Heart left ventricle (tissue), 16 donors: ENCODE measurements at places on chromosomes 16 and 17.
A peak's percentile ranks its signal among the peaks of the same experiment; 100 is the strongest.

- peak overlapping the region; percentile 91 for H3K27ac ChIP-seq
- peaks cover 10% of the 10 kb centered on the region for H3K4me1 ChIP-seq
- DNase-seq: no peak
- no peaks in the 10 kb centered on the region for H3K36me3 ChIP-seq
These were observed 661 bp downstream of the LYRM9 start for GRCh38 chr17:27892542-27892865.

DNA sequence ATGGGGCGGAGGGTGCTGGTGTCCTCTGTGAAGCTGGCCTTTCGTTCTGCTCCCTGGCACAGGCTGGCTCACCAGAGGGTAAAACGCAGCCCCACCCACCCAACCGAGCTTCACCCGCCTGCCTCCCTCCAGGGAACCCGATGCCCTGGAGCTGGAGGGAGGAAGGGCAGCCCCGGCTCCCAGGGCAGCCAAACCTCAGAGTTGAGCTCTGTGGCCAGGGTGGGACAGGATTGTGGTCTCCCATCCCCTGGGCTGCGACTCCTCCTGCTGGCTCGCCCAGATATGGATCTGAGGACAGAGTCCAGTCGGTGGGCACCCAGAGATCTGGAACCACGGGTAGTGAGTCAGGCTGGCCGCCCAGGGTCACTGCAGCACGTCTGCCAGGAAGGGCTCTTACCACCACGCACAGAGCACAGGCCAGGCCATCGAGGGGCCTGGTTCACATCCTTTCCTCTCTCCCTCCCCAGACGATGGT lies 42.6 kb upstream of the CHMP6 start:
- no peak overlapping the region for H3K27ac ChIP-seq
- no peak overlapping the region for H3K4me3 ChIP-seq
- DNase-seq: peak; percentile 15
- H3K4me1 ChIP-seq: peaks cover 3% of the 10 kb centered on the region

GRCh38 chr16:71709229-71709781 lies 15.2 kb downstream of the PHLPP2 start:
- no peak overlapping the region for H3K4me3 ChIP-seq
- DNase-seq: no peak
- peaks cover 3% of the 10 kb centered on the region for H3K4me1 ChIP-seq
- H3K27ac ChIP-seq: no peak overlapping the region

- H3K4me1 ChIP-seq: peaks cover 53% of the 10 kb centered on the region
- DNase-seq: peak; percentile 86
- peak overlapping the region; percentile 74 for H3K27ac ChIP-seq
- H3K27me3 ChIP-seq: no peaks in the 10 kb centered on the region
- no peaks in the 10 kb centered on the region for H3K36me3 ChIP-seq
These were observed 97.6 kb downstream of the MRM3 start for GRCh38 chr17:879546-880442.

- peaks cover 15% of the 10 kb centered on the region for H3K27me3 ChIP-seq
- no peaks in the 10 kb centered on the region for H3K4me1 ChIP-seq
- no peak for DNase-seq
- H3K27ac ChIP-seq: no peak overlapping the region
These were observed 86.0 kb upstream of the LHX1 start for GRCh38 chr17:36851250-36851649.

- no peaks in the 10 kb centered on the region for H3K27me3 ChIP-seq
- H3K4me3 ChIP-seq: no peak overlapping the region
- no peak overlapping the region for H3K27ac ChIP-seq
These were observed 124.1 kb upstream of the RCVRN start for GRCh38 chr17:10029129-10029528.

- H3K27ac ChIP-seq: no peak overlapping the region
- no peaks in the 10 kb centered on the region for H3K4me1 ChIP-seq
- peak; percentile 57 for DNase-seq
- H3K27me3 ChIP-seq: no peaks in the 10 kb centered on the region
These were observed 154.3 kb upstream of the ZFHX3 start for GRCh38 chr16:73202161-73202729.

DNA sequence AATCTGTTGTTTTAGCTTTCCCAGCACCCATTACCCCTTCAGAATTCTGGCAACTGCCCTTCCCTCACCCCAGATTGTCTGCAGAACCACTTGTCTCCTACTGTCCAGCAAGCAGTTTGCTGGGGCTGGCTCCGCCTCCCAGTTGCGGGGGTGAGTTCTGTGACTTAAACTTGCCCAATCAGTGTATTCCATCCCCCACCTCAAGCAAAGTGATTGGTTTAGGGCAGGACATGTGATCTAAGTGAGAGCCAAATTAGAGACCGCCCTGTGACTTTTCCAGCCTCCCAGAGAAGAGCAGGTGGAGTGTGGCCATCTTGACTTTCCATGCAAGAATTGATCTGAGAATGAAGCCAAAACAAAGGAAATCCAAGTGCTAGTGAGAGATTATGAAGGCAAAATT lies 22.7 kb upstream of the SRCIN1 start:
- no peaks in the 10 kb centered on the region for H3K4me1 ChIP-seq
- no peak overlapping the region for H3K27ac ChIP-seq
- no peak for DNase-seq

- H3K27ac ChIP-seq: peak overlapping the region; percentile 87
- peak overlapping the region; percentile 53 for H3K4me3 ChIP-seq
- H3K27me3 ChIP-seq: no peaks in the 10 kb centered on the region
- H3K4me1 ChIP-seq: peaks cover 28% of the 10 kb centered on the region
- DNase-seq: peak; percentile 88
- H3K36me3 ChIP-seq: peaks cover 3% of the 10 kb centered on the region
These were observed 985 bp upstream of the SLFN12 start for GRCh38 chr17:35433075-35433894.

- no peak for DNase-seq
- H3K36me3 ChIP-seq: no peaks in the 10 kb centered on the region
- H3K4me1 ChIP-seq: peaks cover 6% of the 10 kb centered on the region
- no peak overlapping the region for H3K4me3 ChIP-seq
- no peak overlapping the region for H3K27ac ChIP-seq
These were observed 84.7 kb downstream of the MRC2 start for GRCh38 chr17:62712171-62712581.

- no peak overlapping the region for H3K4me3 ChIP-seq
- H3K4me1 ChIP-seq: peaks cover 7% of the 10 kb centered on the region
- peak; percentile 48 for DNase-seq
- no peaks in the 10 kb centered on the region for H3K36me3 ChIP-seq
These were observed 14.5 kb downstream of the SPIRE2 start for GRCh38 chr16:89842471-89843408.

DNA sequence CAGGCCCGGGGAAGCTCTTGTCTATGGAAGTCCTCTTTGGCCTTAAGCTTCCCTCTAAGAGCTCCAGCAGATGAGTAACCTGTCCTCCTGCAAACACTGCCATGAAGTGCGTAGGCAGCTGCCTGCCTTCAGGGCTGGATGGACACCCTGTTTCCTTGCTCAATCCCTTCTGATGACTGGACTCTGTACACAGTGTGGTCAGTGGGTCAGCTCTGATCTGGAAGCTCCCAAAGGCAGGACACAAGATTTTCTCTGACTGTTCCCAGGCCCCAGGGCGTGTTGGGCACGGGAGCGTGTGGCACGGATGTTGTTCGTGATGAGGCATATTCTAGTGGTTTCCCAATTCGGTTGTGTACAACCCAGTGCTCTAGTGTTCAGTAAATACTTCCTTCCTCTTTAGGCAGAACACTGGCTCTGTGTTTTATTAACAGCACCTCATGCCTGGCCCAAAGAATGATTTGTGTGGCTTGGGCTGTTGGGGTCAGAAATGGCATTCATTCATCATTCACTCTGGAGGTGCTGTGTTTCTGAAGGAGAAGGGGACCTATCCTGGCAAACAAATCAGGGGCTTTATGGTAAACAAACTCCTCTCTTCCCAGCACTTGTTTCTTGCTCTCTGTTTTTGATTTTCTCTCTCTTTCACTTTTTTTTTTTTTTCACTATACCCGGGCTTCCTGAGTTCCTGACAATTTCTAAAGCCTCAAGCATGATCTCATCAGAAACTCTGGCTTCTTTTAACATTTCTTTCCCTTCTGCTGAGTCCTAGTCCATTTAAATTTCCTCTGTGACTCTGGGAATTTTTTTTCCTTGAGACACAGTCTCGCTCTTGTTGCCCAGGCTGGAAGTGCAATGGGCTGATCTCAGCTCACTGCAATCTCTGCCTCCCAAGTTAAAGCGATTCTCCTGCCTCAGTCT lies 12.0 kb upstream of the RNF157 start:
- no peaks in the 10 kb centered on the region for H3K4me1 ChIP-seq
- no peak overlapping the region for H3K4me3 ChIP-seq
- no peak overlapping the region for H3K27ac ChIP-seq

- no peak overlapping the region for H3K4me3 ChIP-seq
- peak overlapping the region; percentile 57 for H3K27ac ChIP-seq
- H3K36me3 ChIP-seq: no peaks in the 10 kb centered on the region
- peaks cover 60% of the 10 kb centered on the region for H3K4me1 ChIP-seq
- H3K27me3 ChIP-seq: no peaks in the 10 kb centered on the region
These were observed 8.0 kb downstream of the ST3GAL2 start for GRCh38 chr16:70430667-70431536.

- no peaks in the 10 kb centered on the region for H3K4me1 ChIP-seq
- no peaks in the 10 kb centered on the region for H3K27me3 ChIP-seq
- DNase-seq: no peak
- no peak overlapping the region for H3K27ac ChIP-seq
These were observed 5.9 kb downstream of the SLC5A10 start for GRCh38 chr17:18957831-18958230.

GRCh38 chr17:61420745-61421398 lies 21.2 kb downstream of the TBX2 start:
- H3K4me3 ChIP-seq: no peak overlapping the region
- H3K27ac ChIP-seq: no peak overlapping the region
- no peaks in the 10 kb centered on the region for H3K36me3 ChIP-seq

DNA sequence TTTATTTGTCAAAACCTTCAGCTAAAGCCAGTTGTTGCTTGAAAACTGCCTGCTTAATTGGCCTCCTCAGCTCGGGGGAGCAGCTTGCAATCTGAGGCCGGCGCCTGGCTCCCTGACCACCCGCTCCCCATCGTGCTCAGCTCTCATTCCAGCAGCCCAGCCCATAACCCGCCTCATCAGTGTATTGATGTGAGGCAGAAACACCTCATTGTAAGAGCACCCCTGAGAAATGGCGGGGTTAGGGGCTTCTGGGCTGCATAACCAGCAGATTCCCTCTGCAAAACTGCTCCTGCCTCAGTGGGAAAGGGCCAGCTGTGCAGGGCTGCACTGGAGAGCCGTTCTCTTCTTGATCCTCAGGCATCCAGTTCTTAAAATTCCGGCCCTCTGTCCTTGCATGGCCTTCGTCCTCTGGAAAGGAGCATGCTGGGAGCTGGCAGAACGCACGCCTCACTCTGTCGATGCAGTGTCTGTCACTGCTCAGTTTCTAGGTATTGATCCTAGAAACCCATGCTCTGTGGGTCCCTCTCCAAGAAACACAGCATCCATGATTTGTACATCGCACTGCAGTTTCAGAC lies 113.8 kb upstream of the CHMP6 start:
- H3K27ac ChIP-seq: no peak overlapping the region
- no peak for DNase-seq
- H3K4me1 ChIP-seq: peaks cover 5% of the 10 kb centered on the region
- no peak overlapping the region for H3K4me3 ChIP-seq
- no peaks in the 10 kb centered on the region for H3K27me3 ChIP-seq

DNA sequence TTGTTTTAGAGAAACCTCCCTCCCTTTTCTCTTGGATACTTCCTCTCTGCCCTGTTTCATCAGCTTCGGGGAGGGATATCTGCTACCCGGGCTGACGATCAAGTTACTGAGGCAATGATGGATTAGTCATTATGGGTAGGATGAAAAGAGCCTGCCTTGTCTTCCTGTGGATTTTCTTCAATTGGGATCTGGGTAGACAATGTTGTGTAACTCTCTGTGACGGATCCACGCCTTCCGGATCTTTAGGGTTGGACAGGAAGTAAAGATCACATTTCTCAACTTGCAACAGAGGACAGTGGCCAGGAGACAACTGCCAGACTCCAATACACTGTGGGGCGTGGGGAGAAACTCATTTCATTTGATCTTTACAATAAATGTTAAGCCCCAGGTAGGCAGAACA lies 11.3 kb upstream of the CHST6 start:
- H3K4me3 ChIP-seq: no peak overlapping the region
- no peak overlapping the region for H3K27ac ChIP-seq
- no peaks in the 10 kb centered on the region for H3K36me3 ChIP-seq
- peaks cover 2% of the 10 kb centered on the region for H3K4me1 ChIP-seq
